Ureter (tissue), 1 donor: ENCODE measurements at places on chromosomes 6 and 20. TPM values are rescaled to one million over a fixed set of nuclear protein-coding genes. Genes with fewer than 3 reads are reported as not detected.

GRCh38 chr6:15389765-15390723 is 144.2 kb downstream of the JARID2 start:
- DNase-seq, result no peak

- DNase-seq, result no peak
These were observed 86.6 kb downstream of the HFE start for GRCh38 chr6:26173836-26174145.

GRCh38 chr6:33417128-33417902 is 592 bp downstream of the CUTA start:
- peak; percentile 54 for DNase-seq

GRCh38 chr6:21099338-21100314 is 493.9 kb upstream of the SOX4 start:
- DNase-seq, result no peak

DNA sequence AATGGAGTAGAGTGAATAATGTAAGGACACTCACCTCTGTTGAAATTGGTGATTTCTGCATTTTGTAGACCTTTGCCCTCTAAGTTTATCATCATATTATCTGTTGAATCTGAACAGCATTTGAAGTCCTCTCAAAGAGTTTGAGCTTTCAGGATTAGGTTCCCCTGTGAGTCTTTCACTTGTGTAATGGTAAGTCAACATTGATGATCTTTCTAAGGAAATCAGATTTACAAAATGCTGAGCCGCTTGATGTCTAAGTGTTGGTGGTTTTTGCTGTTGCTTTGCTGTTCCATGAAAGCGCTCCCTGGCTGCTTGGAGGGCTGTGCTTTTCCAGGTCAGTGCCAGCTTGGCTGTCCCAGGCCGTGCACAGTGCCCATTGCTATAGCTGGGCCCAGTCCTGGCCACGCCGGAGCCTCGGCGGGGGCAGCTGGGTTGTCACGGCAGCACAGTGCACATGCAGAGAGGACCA is 33.8 kb upstream of the KIF25 start:
- DNase-seq, result no peak

Gene IMPG1
- total RNA-seq, result not detected

Gene COQ3
- total RNA-seq, result 10.9 TPM
